ENCODE measurements at places on chromosomes 6 and 20.
A peak's percentile ranks its signal among the peaks of the same experiment; 100 is the strongest.

GRCh38 chr20:31722257-31723068, at the start of gene BCL2L1:
BCL2L1 (minus strand) TSS chr20:31722868; CDS start chr20:31722218, 650 bp downstream.
- peak; percentile 75 for DNase-seq

- no peak for DNase-seq
These were observed 106.2 kb downstream of the KIF13A start for GRCh38 chr6:17881085-17881858.

DNA sequence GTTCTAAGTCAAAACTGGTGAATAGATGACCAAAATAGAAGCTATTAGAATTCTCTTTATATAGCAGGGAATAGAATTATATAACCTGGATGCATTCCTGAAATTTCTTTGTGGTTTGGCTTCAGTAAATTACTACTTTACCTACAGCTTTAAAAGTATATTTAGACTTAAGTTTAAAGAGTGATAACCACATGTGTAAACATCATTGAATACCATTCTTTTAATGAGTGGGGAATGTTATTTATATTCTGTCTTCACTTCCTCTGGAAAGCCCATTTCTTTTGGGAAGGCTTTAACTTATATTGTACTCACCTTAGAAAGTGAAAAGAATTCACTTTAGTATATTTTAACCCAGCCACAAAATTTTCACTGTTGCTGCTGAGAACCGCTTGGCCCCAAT, 39.1 kb downstream of the PLEKHG1 start:
- no peak for DNase-seq

DNA sequence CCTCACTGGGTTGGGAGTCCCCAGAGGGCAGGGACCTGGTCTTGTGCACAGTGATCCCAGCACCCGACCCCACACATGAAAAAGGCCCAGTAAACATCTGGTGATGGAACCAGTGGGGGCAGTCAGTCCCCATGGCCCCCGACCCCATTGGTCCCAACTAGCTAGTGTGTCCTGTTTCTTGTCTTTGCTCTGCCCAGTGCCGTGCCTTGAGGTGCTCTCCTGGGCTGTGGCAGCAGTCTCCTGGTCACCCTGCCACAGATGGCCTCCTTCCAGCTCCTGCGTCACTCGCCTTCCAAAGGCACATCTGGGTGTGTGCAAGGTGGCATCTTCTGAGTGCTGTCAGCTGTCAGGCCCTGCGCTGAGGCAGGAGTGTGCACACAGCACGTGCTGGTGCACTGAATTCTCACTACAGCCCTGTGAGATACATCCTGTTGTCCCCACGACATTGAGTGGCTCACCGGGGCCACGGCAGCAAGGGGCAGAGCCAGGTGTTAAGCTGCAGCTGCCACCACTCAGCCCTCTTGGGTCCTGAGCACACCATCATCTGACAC, 3.9 kb downstream of the NPEPL1 start:
- DNase-seq, result no peak

Data from OCI-LY7 (cell line).